Epithelial cell of proximal tubule (primary cell): ENCODE measurements at places on chromosomes 1 and 21. TPM values are rescaled to one million over a fixed set of nuclear protein-coding genes. Genes with fewer than 3 reads are reported as not detected.

The USH2A gene
- total RNA-seq: not detected in 2 replicates

The TAF12 gene
- total RNA-seq: 18.6 and 22.4 TPM in 2 replicates

The TSPEAR gene
- not detected in 2 replicates for total RNA-seq

The TMPRSS3 gene
- total RNA-seq: 0.43 and 2.0 TPM in 2 replicates

The TUT4 gene
- total RNA-seq: 17.5 and 18.7 TPM in 2 replicates

The INKA2 gene
- 0.07 and 0.58 TPM in 2 replicates for total RNA-seq

The TMEM79 gene
- 2.1 and 3.9 TPM in 2 replicates for total RNA-seq

The COL8A2 gene
- 0.06 and 0.65 TPM in 2 replicates for total RNA-seq

The AADACL3 gene
- total RNA-seq: not detected in 2 replicates

The MAP3K7CL gene
- total RNA-seq: 0.92 and 4.6 TPM in 2 replicates

The CDA gene
- 6.0 and 10.1 TPM in 2 replicates for total RNA-seq

The MNDA gene
- not detected in 2 replicates for total RNA-seq
